ENCODE measurements at places on chromosomes 6 and 20.

DNA sequence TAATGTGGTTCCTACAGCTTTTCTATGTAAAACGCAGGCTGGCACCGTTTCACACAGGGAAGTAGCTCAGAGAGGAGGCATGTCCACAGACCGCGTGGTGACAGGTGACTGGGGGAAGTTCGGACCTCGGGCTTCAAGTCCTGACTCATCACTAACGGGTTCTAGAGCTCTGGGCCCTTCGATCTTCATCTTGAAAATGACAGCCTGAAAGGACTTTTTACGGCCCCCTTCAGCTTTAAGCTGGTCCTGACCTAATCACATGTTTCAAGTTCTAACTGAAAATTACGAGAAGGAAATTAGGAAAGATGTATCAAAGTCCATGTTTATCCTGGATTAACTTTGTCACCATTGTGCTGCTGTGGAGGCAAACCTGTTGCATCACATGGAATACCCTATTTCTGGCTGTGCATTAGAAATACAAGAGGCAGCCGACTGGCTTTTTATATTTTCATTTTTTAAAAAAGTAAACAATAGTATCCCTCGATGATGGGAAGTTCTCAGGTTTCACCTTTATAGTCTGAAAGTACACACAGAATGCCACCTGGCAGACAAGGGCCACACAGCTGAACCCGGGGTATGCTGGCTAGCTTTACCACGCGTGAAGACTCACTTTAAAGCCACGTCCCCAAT is 2.0 kb downstream of the MAN1A1 start:
- no peak for DNase-seq

DNA sequence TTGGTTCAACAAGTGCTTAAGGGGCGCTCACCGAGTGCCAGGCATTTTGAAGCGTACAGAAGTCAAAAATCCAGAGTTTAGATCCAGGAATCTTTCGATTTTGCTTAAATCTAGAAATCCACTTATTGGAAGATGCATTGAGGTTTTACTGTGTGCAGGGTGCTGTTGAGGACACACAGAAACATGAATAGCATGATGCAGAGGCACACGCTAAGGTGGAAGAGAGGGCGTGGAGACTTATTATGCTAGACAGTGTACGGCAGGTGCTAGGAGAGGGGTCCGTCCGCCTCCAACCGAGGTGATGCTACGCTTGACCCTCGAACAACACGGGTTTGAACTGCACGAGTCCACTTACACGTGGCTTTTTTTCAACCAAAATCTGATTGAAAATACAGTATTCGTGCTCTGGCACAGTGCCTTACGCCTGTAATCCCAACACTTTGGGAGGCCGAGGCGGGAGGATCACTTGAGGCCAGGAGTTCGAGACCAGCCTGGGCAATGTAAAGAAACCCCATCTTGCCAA is 1.0 kb upstream of the KIF13A start:
- no peak for DNase-seq

GRCh38 chr6:18477301-18477941 is 90.3 kb downstream of the RNF144B start:
- no peak for DNase-seq

DNA sequence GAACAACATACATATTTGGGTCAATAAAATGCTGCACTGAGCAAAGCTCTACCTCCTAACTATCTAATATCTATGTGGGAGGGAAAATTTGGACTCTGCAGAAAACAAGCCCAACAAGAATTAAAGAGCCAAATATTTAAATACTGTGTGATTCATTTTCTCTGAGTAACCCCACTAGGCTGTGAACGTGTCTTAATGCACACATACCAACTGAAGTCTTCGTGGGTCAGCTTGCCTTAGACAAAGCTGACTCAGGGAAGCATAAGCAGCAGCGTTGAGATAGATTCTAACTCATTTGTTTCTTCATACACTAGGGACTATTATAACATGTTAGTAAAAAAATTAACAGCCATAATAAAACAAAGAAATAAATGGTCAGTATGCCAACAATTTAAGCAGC is 114.3 kb downstream of the GJA1 start:
- no peak for DNase-seq

DNA sequence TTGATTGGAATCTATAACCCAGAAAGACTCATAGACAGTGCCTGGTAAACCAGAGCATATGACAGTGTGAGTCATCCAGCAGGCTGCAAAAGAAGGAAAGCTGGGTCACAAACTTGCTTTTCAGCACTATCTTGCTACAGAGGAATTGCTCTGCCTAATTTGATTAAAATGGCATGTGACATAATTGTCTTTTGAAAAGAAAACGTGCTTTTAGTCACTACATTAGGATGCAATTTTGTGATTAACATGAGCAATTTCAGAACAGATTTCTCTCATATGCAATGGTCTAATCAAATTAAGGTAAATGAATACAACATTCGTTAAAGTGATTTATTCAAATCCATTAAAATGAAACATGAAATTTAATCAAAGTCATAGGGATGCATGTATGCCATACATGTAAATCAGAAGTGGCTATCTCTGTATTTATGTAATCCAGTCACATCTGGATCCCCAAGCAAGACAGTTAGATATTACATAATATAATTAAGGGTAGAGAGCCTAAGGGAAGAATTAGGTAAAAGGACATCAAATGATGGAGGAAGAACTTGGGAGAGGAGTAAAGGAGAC is 400.0 kb upstream of the HTR1E start:
- DNase-seq, result no peak

DNA sequence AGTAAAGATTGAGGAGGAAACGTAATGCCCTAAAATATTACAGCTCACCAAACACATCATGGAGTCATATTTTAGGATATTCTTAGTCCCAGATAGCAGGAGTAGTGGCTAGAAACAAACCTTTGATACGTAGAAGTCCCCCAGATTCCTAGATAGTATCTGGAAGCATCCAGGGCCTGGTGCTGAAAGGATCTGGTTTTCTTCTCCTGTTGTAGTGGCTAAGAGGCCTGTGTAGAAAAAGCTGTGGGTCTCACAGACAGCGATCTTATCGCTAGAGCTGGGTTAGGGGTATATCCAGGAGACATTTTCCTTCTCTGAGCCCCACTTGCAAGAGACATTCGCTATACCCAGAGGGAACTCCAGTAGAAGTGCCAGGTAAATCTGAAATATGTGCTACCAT is 139.9 kb downstream of the KCNQ5 start:
- DNase-seq, result no peak

Measured in stimulated activated CD4-positive, alpha-beta T cell treated with anti-CD3 and anti-CD28 coated beads, Interleukin-12 subunit alpha, Interleukin-12 subunit beta, amount 100 ng/mL, for 48 hours (primary cell).